IPS DF 6.9 (cell line): ENCODE measurements at places on chromosomes 6 and 20.

DNA sequence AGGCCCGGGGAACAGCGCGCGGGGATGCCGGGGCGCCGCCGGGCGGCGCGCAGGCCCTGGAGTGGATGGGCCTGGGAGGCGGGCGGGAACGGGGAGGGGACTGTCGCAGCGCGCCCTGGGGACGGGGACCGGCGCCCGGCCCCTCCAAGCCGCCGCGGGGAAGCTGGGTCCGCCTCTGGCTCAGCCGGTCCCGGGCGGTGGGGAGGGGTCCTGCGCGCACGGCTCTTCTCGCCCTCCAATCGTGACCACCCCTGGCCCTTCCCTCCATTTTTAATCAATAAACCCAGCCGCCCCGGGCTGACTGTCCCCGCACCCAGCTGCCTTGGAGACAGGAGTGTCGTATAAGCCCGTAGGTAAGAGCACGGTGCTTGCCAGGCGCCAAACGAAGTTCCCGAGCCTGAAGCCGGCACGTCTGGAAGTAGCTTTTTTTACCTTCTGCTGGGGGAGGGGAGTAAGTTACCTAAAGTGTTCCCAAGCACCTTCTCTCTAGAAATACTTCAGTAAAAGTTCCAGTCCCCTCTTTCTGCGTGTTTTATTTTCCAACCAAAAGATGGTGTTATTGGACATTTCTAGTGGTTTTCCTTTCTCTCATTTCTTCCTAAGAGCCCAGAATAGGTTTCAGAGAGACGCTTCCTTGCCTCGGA lies 780 bp upstream of the TAF4 start:
- no peak for DNase-seq

- no peak for DNase-seq
Observed at GRCh38 chr6:5108068-5108467, 22.9 kb downstream of the PPP1R3G start.

- DNase-seq: no peak
Observed at GRCh38 chr6:360349-360748, 31.2 kb upstream of the IRF4 start.

DNA sequence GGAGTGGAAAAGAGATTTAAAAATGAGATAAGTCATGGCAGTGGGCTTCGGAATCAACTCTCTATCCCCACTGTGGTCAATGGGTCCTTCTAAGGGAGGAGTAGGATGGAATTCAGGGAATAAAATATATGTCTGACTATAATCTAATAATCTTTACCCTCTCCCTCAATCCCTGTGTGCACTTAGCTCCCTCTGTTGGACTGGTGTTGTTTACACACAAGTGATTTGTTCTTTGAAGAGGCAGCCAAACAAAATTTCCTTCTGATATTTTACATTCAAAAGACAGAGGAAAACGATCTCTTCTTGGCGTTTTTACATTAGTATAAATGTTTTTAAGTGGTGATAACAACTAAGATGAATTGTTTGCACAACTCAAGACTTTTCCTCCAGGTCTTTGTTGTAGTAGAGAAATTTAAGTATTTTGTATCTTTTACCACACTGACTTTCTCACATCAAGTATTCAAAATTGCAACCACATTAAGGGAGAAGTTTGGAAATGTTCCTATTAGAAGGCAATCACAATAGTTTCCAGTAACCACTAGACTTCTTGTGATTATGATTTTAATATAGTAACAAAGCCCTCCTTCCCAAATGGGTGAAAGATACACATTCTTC lies 317.8 kb downstream of the CENPW start:
- no peak for DNase-seq

DNA sequence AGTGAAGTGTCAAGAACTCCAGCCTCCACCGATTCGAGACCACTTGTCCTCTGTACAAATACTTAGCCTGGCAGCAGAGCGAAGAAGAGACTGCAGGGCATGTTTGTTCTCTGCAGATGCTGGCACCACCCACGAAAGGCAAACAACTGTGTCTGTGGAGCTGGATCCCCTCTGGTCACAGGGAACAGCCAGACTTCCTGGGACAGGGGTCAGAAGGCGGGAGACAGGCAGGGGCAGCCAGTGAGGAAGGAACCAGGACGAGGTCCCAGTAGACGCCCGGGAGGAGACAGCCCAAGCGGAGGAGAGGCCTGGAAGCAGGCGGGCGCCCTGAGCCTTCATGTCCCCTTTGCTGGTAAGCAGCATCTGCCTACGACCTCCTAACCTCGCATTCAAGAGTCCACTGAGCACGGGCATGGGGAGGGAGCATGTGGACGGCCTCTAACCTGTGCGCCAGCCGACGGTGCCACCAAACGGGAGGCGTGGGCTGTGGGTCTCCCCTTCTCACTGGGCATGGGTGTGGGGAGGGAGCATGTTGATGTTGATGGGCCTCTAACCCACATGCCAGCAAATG lies 265.5 kb downstream of the DLL1 start:
- DNase-seq: no peak

GRCh38 chr20:4490606-4491280 lies 231.0 kb upstream of the PRND start:
- no peak for DNase-seq

DNA sequence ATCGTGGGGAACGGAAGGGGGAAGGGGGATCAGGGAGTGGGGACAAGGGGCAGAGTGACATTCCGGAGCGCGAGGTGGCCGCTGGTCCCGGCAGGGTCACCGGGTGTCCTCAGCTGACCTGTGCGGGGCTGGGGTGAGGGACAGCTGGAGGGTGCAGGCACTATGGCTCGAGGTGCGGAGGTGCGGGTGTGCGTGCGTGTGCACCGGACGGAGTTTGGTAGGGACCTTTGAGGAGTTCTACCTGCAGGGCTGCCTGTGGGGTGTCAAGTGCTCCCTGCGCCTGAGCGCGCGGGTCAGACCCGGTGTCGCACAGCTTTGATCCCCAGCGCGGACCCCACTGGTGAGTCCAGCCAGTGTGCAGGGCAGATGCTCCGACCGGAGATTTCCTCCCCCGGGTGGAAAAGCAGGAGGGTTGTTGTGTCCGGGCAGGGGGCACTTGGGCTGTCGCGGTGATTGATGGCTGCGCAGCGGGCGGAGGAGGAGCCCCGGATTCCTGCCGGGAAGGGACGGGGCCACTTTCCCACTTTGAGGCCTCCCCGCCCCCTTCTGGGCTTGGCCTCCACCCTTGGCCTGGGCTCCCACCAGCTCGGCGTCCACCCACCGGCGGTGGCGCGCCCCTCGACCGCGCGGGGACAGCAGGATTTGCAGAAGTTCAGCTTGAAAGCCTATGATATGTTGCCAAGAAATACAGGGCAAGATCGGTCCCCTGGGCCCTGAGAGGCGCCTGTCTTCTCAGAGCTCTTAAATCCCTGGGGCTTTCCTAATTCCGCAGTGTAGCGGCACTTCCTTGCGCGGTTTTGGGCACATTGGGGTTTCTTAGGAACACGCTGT lies 658 bp downstream of the RIN2 start:
- DNase-seq: no peak

DNA sequence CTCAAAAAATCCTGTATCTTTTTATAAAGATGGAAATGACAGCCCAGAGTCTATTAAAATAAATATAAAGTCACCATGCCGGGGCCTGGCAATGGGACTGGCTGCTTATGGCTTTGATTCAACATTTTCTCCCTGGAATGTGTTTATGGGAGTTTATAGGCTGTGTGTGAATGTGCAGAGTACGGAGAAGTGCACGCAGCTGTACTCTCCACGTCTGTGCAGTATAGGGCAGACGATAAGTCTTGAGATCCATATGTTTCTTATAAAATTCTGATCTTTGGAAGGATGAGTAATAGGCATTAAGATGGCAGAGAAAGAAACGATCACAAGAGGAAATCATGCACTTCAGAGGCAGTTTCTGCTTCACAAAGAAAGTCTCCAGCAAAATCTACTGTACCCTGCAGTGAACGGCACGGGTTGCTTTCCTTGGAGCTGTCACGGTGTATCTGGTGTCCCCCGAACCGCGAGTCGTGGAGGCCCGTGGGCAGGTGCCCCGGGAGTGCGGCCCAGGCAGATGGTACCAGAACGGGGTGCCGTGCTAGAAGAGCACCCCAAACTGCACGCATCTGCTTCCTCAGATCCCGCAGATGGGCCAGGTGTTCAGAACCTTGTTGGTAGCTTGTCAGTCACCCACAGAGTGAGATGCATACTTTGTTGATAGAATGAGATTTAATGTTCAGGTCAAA lies 382.5 kb downstream of the TAF4 start:
- DNase-seq: no peak

DNA sequence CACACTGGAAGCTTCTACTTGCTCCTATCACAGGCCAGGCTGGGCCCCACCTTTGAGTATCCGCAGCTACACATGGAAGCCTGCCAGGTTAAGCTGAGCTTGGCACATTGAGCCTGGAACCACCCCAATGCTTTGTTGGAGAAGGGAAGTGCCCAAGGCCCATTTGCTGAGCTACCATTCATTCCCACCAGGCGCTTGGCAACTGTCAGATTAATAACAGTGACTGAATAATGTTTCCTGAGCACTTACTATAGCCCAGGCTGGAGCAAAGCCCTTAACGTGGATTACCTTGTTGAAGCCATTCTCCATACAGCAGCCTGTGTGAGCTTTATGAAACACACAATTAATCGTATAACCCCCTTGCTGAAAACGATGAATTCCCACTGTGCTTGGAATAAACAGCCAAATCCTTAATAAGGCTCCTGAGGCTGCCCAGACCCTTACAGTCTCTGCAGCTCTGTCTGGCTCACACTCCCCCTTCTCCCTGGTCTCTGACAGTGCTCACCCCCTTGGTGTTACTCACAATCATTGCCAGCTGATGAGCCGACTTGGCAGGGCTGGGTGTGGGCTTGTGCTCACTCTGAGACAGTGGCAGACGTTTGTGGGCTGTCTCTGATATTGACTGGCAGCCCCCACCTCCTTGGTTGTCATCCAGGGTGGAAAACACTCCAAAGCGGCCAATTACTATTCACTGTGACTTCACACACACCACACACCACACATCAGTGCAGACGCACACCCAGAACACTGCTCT lies 357.1 kb downstream of the MAFB start:
- no peak for DNase-seq

- DNase-seq: no peak
Observed at GRCh38 chr6:129920103-129920798, 59.1 kb upstream of the TMEM244 start.

GRCh38 chr6:88519301-88520016 lies 353.3 kb upstream of the CNR1 start:
- DNase-seq: no peak

DNA sequence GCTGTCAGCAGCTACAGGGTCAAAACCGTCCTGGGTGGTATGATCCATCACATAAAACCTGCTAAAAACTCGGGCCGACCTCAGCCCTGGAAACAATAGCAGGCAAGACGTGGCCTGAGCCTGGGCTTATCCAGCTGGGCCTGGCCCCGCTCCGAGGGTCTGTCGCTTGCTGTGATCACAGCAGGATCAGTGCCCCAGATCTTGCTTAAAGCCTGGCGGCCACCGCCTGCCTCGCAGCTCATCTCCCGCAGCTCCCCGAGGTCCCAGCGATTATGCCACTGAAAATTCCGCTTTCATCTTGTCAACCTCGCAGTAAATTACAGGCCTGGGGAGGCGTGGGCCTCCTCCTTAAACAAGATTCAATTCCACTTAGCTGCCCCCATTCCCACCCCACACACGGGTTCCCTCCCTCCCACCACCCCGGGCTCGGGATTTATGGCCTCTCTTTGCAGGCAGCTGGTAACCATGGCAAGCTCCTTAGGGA lies 40.1 kb downstream of the CDH22 start:
- DNase-seq: no peak

- no peak for DNase-seq
Observed at GRCh38 chr6:24797596-24798216, 1.0 kb downstream of the ARMH2 start.

DNA sequence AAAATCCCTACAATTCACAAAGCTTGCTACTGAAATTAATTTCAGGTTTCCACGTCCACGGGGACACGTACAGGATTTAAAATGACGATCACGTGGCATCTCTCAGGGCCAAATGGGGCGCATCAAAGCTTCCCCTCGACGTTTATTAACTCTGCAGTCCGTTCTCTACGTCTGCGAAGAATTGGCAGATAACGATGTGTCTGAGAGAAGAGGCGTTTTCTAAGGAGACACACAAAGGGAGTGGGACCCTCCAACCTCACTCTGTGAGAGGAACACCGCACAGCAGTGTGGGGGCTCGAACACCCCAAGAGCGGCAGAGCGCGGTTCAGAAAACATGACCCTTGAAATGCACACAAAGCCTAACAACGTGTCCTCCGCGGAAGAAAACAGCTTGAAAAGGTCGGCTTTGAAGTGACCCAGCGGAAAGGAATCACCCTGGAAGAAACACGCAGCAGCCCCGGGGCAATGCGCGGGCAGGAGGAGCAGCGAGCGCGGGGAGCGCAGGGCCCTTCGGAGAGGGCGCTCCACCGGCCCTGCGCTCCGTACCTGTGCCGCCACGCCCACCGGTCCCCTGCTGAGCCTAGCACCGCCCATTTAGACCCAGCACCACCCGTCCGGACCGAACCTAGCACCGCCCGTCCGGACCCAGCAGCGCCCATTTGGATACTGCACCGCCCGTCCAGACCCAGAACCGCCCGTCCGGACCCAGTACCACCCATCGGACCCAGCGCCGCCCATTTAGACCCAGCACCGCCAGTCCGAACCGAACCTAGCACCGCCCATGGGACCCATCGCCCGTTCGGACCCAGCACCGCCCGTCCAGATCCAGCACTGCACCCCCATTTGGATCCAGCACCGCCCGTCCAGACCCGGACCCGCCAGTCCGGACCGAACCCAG lies 1.1 kb upstream of the AFDN start:
- DNase-seq: no peak

- DNase-seq: no peak
Observed at GRCh38 chr20:46354207-46354555, 45.9 kb upstream of the CDH22 start.

DNA sequence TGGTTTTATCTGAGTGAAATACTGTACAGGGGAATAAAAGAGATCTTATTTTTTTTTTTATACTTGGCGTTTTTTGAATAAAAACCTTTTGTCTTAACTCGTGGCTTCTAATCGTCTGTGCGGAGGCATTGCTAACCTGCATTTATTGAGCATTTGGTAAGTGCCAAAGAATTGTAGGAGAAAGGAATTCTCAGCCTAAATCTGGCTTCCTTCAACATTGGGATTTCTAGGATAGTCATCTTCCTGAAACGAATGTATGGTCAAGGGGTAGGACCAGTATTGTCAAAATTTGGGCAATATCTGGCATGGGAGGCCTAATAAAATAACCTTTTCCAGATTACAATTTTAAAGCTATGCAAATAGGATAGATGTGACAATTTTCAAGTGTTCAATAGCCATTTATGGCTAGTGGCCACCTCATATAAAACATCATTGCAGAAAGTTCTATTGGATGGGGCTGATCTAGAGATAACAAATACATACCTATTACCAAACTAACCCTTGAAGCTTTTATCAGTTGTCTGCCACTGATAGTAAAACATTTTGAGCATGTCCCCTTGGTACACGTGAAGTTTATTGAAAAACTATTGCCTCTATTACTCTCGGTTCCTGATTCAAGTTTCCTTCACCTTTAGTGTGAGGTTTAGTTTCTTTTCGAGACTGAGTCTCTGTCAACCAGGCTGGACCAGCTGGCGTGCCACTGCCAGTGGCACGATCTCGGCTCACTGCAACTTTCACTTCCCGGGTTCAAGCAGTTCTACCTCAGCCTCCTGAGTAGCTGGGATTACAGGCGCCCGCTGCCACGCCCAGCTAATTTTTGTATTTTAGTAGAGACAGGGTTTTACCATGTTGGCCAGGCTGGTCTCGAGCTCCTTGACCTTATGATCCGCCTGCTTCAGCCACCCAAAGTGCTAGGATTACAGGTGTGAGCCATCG lies 5.6 kb downstream of the PIM1 start:
- no peak for DNase-seq

- DNase-seq: no peak
Observed at GRCh38 chr20:45176526-45177267, 2.0 kb downstream of the PI3 start.
